ENCODE measurements at places on chromosomes 5 and 9.

GRCh38 chr5:138148811-138149210 is 9.6 kb upstream of the NME5 start:
- DNase-seq, result no peak

DNA sequence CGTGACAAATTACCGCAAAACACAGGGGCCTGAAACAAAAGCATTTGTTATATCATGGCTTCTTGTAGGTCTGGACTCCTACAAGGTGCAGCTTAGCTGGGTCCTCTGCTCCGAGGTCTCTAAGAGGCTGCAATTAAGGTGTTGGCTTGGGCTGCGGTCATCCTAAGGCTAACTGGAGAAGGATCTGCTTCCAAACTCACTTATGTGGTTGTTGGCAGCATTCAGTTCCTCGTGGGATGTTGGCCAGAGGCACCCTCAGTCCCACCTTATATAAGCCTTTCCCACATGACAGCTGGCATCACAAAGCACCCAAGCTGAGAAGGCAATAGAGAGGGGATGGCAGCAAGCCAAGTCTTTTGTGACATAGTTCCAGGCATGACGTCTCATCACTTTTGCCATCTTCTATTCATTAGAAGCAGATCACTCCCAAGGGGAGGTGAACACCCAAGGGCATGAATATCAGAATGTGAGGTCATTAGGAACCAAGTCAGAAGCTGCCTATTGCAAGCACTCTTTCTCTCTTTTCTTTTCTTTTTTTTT is 47.9 kb upstream of the ZBTB43 start:
- no peak for DNase-seq

DNA sequence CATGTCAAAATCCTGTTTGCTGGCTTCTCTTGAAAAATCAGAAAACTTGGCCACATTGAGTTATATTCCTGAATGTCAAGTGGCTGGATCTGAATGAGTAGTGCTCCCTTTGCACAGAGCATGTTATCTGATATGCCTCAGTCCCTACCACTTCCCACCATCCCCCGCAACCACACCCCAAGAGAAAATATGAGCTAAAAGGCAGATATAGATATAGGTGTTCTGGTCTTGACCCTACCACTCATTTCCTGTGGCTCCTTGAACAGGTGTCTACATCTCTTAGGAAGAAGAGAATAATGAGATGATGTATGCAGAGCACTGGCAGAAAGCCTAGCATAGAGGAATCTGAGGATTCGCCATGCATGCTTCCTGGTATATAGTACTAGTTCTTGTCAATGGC is 6.6 kb upstream of the CYSTM1 start:
- no peak for DNase-seq

DNA sequence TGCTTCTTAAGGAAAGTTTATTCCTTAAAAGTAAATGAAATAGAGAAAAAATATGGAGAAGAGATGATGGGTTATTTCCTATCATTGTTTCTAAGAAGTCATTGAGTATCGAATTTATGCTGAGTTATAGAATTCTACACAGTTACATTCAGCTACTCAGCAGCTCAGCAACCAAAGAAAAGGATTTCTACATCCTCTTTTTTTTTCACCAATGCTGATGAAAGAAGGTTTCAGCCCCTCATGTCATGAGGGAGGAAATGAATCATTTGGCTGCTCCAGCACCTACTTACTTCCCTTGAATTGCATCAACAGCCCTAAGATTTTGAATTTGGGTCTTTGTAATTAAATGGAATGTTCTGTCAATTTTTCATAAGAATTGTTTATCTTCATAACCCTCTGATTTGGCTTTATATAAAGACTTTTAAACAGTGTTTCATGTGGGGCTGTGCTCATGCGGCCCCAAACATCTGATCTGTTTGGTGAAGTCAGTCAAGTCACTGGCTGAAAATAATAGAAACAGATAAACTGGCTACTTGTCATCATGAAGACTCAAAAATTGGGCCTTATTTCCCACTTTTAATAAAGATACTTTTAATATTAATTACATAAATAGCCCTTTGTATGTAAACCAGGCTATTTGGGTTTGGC is 18.5 kb upstream of the SNX2 start:
- DNase-seq, result no peak

DNA sequence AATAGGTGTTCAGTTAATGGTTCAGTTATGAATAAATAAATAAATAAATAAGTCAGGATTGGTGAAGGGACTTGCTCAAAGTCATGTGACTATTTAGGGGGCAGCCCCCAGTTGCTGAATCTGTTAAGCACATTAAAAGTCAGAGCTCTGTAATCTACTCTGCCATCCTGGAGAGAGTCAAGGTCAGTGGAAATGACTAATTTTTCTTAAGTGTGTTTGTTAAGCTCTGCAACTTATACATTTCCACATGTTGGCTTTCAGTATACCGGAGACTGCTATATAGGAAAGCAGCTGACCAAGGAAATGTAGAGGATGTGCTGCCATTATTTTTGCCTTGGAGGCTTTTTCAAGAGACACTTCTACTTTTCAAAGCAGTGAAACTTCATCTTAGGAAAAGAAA is 57.9 kb downstream of the KIAA1958 start:
- no peak for DNase-seq

- no peak for DNase-seq
These were observed 45.0 kb downstream of the TENT4A start for GRCh38 chr5:6758236-6758635.

DNA sequence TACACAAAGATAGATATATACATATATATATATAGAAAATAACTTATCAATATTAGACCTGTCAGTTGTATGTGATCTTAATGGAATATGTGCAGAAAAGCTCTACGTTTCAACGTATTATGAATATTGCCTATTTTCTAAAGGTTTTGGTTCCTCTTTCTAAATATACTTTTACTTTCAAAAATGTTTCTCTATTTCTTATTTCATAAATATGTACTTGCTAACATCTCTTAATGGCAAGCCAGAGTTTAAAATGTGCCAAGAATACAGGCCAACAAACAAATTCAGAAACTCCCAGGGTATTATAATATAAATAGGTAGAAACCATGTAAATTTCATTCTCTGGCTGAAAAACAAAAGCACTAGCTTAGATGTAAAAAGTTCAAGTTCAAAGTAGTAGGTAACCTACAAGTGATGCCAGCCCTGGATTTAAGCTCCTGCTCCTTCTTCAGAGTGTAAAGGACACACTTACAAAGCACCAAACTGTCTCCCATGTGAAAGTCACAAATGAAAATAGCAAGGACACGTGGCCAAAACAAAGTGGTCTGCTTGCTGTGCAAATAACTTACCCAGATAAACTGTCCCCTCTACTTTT is 685.1 kb upstream of the DMAC1 start:
- no peak for DNase-seq

- DNase-seq, result no peak
These were observed 105.5 kb upstream of the ZNF462 start for GRCh38 chr9:106757514-106757913.

DNA sequence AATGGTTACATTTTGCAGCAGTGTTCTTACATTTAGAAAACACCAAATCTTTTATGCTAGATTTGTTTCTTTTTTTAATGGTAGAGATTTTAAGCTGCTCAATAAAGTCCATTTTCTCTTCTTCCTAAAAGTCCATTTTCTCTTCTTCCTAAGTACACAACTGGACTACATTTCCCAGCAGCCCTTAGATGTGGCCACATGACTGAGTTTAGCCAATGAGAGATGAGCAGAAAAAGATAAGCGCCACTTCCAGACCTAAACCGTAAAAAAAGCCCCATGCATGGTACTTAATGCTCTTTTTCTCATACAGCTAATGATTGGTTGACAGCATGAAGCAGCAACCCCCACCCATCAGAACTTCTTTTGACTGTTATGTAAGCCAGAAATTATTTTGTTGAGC is 206.7 kb downstream of the FAM114A2 start:
- no peak for DNase-seq

GRCh38 chr9:100397529-100398266 is 29.2 kb upstream of the MSANTD3 start:
- no peak for DNase-seq

- DNase-seq, result no peak
These were observed 205.5 kb upstream of the TARS1 start for GRCh38 chr5:33235304-33235703.

DNA sequence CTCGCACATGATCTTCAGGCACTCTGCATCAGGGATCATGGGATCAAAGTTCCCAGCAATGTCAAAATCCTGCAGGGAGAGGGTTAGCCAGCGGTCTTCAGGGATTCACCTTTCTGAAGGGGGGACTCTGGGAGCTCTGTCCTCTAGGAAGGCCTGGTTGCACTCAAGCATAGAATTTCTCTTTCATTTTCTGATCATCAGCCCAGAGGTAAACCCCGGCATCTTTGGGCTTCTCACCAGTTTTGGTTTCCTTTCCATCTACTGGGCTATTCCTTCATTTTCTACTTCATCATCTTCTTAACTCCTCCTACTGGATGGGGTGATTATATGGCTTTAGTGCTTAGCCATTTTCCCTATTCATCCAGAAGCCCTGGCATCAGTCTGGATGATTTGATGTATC is 4.6 kb upstream of the DND1 start:
- DNase-seq, result no peak

DNA sequence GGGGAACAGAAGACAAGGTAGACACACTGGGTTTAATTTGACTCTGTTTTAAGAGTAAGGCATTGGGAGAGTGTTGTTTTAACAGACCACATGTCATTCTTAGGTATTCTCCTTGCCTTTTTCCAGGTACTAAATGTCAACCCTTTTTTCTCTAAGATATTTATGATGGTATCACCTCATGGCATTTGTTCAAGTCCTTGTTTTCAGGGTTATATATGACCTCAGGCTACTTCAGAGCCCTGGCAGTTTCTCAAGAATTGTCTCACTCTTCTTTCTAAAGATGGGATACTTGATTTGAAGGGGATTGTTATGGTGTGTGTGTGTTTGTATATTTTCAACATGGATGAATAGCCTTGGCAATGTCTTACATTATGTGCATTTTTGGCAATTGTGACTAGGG is 131.1 kb upstream of the ACTBL2 start:
- DNase-seq, result no peak

- DNase-seq, result no peak
These were observed 96.9 kb downstream of the OLFM1 start for GRCh38 chr9:135184181-135185053.

GRCh38 chr9:136013524-136014034 is 52.4 kb upstream of the UBAC1 start:
- DNase-seq, result no peak

GRCh38 chr9:116042321-116042720 is 111.3 kb upstream of the PAPPA start:
- no peak for DNase-seq

- DNase-seq, result no peak
These were observed 110.3 kb upstream of the TARS1 start for GRCh38 chr5:33330426-33330825.

DNA sequence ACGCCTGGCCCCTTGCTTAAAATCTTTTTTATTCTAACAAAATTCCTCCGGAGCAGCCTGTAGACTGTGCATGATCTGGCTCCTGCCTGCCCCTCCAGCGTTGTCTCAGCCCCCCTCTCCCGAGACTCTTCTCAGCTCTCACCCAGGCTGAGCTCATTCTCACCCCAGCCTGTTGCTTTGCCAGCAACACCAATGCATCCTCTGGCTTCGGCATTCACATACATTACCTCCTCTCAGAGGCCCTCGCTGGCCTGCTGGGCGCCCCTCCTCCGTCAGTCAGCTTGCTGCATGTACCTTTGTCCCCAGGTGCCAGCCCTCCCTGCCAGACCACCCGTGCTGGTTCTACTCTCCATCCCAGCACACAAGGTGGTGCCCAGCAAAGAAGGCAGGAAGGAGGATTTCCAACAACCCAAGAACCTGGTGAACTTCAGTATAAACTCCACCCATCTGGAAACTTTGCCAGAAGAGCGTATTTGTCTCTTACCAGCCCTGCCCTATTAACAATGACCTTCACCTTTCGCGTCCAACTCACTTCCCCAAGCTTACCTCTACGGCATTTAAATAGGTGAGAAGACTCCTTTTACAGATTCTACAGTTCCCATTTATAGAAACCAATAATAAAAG is 35.0 kb downstream of the MYO10 start:
- no peak for DNase-seq

DNA sequence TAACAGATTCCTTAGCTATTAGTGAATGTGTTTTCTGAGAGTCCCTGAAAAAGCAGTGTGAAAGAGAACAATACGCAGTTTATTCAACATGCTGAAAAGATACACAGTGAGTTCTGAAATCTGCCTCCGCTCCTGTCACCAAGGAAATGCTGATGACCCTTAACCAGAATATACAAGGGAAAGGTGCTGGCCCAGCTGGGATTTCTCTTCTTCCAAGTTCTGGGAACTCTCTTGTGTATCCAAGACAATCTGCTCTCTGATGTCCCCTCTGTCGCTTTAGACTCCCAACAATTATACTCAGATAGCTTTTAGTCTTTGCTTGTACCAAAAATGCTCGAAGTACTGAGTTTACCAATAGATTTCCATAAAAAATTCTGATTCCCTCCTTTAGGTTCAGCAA is 214.9 kb downstream of the TMEM167A start:
- DNase-seq, result no peak

DNA sequence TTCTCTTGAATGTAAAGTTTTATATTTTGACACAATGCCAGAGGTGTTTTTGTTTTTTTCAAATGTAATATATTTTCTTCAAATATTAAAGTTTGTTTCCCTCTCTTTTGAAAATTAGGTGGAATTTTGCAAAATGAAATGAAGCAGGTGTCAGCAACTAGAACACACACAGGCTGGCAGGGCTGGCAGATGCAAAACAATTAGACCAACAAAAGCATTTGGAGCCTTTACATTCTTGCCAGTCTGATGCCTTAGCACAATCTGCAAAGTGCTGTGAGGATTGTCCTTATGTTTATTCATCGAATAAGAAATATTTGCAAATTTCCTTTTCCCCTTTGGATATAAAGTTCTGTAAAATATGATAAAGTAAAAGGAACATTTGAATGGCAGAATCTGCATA is 1063.9 kb downstream of the CDH9 start:
- DNase-seq, result no peak

DNA sequence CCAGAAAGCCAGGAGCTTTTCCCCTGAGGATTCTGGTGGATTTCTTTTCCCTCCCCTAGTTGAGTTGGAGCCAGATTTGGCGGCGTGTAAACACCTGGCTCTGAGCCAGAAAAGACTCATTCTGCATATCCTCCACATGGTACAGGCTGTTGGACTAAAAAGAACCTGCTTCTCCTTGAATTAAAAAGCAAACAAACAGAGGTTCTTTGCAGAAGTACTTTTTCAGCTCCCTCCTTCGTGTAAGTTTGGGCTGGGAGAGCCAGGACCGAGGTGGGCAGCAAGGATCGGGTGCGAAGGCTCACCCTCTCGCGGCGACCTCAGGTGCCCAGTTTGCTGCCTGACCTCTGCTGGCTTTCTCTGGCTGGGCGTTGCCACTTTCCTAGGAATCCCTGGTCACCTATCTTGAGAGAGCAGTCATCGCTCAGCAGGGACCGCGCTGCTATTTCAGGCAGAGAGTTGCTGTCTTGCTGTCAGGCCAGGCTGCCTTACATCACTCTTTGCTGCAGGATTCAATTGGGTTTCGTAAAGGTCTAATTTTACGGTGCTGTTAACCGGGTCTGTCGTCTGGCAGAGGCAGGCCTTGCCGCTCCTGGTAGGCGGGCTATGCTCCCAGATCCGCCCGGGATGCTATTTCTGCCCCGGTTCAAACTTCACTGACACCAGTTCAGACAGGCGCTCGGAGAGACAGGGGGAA is 3.2 kb downstream of the PAPPA start:
- DNase-seq, result no peak
